ENCODE measurements at places on chromosomes 3 and 15. TPM values are rescaled to one million over a fixed set of nuclear protein-coding genes. Genes with fewer than 3 reads are reported as not detected.

The ANKRD63 gene
- not detected for total RNA-seq

The RNF123 gene
- 14.7 TPM for total RNA-seq

The MOBP gene
- not detected for total RNA-seq

The PROS1 gene
- total RNA-seq = 14.1 TPM

The CEMIP gene
- 6.2 TPM for total RNA-seq
